Fibroblast of the aortic adventitia (primary cell): ENCODE measurements at places on chromosomes 4 and X. TPM values are rescaled to one million over a fixed set of nuclear protein-coding genes. Genes with fewer than 3 reads are reported as not detected.

Gene FGB
- total RNA-seq, result not detected in 2 replicates

Gene CYTL1
- 12.5 TPM in 1 of 2 replicates, not detected in the other for total RNA-seq

Gene IL9R
- total RNA-seq, result not detected in 2 replicates

Gene STS
- total RNA-seq, result 4.0 and 13.3 TPM in 2 replicates

Gene SULT1E1
- 0.41 and 1.7 TPM in 2 replicates for total RNA-seq

Gene GPRASP1
- total RNA-seq, result 2.5 and 11.5 TPM in 2 replicates

Gene LAS1L
- 18.0 and 18.2 TPM in 2 replicates for total RNA-seq

Gene NWD2
- not detected in 2 replicates for total RNA-seq
